Daoy (cell line): ENCODE measurements at places on chromosomes 3 and 15. TPM values are rescaled to one million over a fixed set of nuclear protein-coding genes. Genes with fewer than 3 reads are reported as not detected.

Gene PLSCR2
- total RNA-seq: not detected in 2 replicates

Gene ADCY5
- 0.06 TPM in 1 of 2 replicates, not detected in the other for total RNA-seq

Gene BTLA
- not detected in 2 replicates for total RNA-seq

Gene FSIP1
- 0.97 and 2.2 TPM in 2 replicates for total RNA-seq

Gene CCDC54
- not detected in 2 replicates for total RNA-seq

Gene ADAMTS7
- total RNA-seq: 1.1 and 1.8 TPM in 2 replicates

Gene C3orf22
- total RNA-seq: not detected in 2 replicates

Gene TBC1D23
- total RNA-seq: 47.0 and 84.0 TPM in 2 replicates

Gene CCR9
- not detected in 2 replicates for total RNA-seq

GRCh38 chr3:23646184-23646920 is 159.4 kb upstream of the UBE2E1 start:
- no peak for DNase-seq

GRCh38 chr3:67083277-67083676 is 85.2 kb downstream of the KBTBD8 start:
- no peak for DNase-seq

DNA sequence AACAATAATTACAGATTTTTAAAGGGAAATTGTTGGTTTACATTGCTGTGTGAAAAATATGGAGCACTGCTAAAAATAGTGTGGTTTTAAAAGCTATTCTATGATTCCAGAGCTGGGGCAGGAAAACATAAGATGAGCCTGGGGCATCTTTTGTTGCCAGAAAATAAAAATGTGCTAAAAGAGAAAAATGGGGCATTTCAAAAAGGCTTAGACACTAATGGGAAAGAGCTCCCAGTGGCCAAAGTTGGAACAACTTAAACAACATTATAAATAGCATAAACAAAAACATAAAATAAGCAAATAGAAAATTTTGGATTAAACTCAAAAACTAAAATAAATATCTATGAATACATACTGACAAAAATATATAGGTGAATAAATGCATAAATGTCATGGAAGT is 478.9 kb downstream of the NLGN1 start:
- DNase-seq: no peak

DNA sequence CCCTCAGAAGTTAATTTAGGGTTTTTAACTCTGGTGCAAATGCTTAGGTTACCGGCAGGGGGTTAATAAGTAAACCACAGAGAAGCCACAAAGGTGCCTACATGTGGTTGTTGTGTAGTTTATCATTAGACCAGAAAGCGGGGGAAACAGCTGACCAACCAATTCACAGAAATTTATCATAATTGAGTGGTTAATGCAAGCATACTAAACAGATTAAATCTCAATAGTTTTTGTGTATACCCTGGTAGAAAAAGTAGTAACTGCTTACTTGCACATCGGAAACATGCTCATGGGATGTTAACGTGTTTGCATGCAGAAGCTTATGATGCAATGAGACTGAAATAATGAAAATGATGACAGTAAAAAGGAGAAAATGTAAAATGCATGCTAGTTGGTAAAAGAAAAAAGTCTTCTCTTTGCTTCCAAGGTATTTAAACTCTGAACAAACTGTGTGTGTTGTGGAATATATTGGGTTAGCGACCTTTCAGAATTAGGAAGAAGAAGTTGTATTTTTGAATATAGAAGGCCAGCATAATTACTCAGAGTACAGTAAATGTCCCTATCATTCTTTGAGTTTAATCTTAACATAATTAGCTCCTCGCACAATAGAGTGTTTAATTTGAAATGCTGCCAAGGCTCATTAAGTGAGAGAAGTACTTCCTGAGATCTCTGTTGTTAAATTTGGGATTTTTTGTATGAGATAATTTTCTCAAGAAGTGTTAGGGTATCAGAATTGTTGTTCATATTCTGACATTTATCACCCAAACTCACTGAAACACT is 316.2 kb downstream of the PTPRG start:
- DNase-seq: no peak

DNA sequence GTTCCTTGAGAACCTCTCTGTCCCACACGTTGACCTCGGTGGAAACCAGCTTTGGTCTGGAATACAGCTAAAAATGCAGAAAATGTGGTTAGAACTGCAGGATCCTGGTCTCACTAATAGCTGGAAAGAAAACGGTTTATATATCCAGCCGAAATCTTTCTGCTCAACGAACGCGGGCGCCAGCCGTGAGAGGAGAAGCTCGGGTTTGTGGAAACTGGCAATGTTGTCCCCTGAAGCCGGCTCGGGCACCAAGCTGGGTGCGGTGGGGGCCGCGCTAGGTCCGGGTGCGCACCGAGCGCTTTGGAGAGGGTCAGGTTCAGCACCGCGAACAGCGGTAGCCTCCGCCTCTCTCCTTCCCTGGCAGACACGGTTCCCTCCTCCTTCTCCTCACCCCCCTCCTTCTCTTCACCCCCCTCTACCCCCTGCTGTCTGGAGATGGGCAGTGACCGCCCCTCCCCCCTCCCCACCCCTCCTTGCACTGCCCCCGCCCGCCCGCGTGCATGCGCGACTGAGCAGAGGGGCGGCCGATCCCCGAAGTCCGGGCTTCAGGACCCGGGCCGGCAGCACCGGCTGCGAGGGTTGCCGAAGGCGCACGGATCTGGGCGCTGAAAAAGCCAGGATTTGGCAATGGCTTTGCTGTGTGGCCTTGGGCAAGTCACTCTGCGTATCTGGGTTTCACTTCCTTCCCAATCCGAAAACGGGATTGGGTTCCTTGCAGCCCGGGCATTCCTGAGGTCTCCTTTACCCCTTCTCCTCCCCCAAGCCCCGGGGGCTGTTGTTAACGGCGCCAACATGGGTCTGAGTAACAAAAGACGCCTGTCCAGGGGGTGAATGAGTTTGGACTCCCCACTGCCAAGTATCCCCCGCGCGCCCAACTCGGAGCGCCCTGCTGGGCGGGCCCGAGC is at the start of gene SKOR1:
TSS of gene SKOR1 (plus strand) at position 534 of the 905 bp plus-strand sequence. CDS start at position 628, 94 bp downstream.
- peak; percentile 33 for DNase-seq

DNA sequence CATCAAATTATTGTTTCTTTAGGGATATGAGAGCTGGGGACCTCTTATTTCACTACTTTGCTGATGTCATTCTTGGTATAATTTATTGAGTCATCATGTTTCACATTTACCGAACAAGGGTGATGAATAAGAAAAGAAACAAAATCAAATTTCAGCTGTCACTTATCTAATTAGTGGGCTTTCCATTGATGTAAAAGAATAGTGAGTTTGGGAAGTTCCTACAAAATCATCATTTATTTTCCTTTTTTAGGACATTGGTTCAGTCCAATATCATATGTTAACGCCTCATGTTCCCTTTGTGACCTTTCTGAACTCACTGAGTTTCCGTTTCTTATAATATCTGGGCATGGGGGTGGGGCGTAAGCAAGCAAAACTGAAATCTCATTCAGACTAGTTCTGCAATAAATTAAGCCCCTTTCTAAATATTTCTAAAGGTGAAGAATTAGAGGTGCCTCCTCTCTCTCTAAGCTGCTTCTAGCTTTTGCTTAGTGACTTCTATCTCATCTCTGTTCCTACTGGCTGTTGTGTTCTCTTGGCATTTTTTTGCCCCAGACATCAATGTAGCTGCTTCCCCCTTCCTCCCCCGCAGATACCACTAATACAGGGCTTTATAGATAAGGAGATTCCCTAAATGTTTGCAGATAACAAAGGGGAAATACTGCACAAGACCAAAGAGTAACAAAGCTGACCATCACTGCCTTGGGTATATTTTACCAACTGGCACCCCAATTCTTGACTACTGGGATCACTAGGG is 238.0 kb upstream of the CTNNB1 start:
- no peak for DNase-seq

DNA sequence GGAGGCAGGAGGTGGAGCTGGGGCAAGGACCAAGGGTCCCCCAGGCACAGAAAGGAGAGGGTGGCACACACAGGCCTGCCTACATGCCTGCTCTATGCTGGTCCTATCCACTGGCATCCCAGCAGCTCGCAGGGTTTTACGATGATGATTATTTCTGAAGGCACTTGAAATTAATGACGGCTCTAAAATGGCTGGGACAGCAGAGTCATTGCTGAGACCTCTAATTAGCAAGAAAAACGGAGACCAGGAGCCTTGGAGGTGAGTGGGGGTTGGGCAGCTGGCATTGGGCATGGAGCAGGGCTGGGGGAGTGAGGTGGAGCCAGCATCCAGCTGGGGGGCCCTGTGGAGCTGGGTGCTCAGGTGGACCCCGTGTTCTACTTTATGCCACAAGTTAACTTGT is 3.5 kb upstream of the LINGO1 start:
- DNase-seq: no peak

GRCh38 chr3:31091748-31092147 is 197.3 kb upstream of the GADL1 start:
- no peak for DNase-seq

DNA sequence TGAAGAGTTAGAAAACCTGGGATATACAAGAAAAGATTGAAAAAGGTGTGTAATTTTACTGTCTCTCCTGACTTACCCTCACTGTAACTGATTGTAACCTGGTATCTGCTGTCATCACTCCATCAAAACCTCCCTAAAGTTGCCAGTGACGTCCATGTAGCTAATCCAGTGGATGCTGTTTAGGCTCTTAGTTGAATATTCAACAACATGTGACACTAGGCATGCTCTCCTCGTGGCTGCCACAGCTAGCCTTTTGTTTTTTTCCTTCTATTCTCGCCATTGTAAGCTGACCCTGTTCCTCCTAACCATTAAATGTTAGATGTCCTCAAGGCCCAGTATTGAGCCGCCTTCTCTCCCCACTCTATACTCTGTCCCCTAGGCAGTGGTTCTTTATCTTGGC is 41.6 kb downstream of the GADL1 start:
- DNase-seq: no peak

DNA sequence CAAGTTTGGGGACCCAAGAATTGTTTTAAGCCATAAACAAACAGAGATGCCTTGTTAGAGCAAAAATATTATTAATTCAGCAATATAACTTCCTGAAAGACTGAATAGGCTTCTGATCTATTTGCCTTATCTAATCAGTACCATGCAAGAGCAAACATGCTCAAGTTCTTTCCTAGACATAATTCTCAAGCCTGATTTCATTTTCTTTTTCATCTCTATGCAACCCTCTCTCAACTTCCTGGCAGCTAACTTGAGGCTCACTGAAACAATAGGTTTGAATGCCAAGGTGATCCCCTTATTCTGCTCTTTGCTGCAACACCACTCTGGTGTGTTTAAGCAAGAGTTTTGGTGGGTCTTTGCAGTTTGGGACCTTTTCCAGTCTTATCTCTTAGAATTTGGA is 230.9 kb upstream of the CD96 start:
- DNase-seq: no peak

GRCh38 chr3:73820431-73820830 is 195.7 kb upstream of the PDZRN3 start:
- DNase-seq: no peak

- no peak for DNase-seq
These were observed 69.5 kb upstream of the KCNAB1 start for GRCh38 chr3:156050918-156051317.

GRCh38 chr3:71065764-71066013 is 517.8 kb downstream of the FOXP1 start:
- no peak for DNase-seq

- no peak for DNase-seq
These were observed 342.1 kb upstream of the ATP11B start for GRCh38 chr3:182450942-182451787.

- DNase-seq: no peak
These were observed 154.9 kb downstream of the SSR3 start for GRCh38 chr3:156400062-156400461.

- no peak for DNase-seq
These were observed 37.1 kb upstream of the RGMA start for GRCh38 chr15:93126148-93126547.

- no peak for DNase-seq
These were observed 4.8 kb downstream of the MAP1A start for GRCh38 chr15:43522247-43522646.

GRCh38 chr3:177041021-177041729 is 156.1 kb downstream of the TBL1XR1 start:
- DNase-seq: no peak

DNA sequence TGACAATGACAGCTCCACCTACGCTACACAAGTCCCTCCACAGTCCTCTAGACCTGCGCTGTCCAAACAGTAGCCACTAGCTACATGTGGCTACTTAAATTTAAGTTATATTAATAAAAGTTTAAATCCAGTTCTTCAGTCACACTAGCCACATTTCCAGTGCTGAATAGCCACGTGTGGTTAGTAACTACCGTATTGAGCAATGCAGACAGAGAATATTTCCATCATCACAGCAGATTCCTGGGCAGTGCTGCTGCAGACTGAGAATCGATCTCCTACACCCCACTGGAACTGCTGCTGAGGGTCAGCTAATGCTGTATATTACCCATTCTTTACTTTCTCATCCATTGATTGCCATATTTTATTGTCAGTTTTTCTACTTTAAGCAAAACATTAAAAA is 40.9 kb downstream of the HDC start:
- DNase-seq: no peak

DNA sequence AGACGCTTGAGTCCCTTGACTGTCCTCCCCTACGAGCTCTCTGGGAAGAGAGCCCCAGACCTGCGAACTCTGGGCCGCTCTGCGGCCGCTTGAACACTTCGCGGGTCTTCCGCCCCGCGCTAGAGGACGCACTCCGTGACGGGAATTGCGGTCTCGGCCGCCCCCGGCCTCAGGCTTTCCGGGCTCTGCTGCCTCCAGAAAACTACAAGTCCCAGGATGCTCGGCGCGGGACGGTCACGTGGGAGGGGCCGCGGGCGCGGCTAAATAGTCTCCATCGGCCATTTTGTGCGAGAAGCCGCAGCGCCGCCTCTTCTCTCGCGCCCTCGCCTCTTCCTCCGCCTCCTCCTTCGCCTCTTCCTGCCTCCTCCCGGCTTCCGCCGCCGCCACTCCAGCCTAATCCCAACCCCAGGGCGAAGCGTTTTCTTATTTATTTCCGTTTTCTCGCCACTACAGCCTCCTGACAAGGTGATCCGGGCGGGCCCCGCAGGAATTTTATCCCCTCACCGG is at the start of gene EIF1B:
TSS of gene EIF1B (plus strand) at position 290 of the 507 bp plus-strand sequence. CDS start 235 bp downstream, outside the sequence.
- DNase-seq: peak; percentile 95
